ENCODE measurements at places on chromosomes 1 and 21.

DNA sequence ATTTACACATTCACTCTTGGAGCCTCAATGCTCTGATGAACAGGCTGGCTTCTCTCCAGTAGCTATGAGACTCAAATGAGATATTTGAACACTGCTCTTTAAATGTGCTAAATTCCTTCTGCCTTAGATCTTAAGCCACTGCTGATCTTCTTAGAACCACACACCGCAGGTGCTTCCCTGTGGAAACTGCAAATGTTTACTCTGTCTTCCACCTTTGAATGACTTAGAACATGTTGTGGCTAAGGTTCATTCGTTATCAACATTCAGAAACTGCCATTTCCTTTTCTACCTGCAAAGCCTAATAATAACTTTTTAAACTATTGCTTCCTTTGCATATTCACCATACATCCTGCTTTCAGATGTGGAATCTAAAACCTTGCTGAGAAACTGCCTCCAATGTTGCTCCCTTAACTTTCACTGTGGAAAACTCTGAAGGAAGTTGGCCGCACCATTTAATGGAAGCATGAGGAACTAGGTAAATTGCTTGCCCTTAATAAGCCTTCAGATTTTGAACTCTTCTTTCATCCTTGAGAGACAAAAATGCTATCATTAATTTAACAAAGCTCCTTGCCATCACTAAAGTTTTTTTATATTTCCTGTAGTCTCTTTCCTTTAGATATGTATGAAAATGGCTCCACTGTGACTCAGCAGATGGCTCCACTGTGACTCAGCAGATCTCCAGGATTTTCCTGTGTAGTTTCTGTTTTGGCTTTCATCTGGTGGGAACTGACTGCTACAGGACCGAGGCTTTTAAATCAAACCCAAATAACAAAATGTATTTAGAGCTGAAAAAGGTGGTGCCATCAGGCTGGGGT, 143.8 kb downstream of the TNFSF18 start:
- no peak for DNase-seq

DNA sequence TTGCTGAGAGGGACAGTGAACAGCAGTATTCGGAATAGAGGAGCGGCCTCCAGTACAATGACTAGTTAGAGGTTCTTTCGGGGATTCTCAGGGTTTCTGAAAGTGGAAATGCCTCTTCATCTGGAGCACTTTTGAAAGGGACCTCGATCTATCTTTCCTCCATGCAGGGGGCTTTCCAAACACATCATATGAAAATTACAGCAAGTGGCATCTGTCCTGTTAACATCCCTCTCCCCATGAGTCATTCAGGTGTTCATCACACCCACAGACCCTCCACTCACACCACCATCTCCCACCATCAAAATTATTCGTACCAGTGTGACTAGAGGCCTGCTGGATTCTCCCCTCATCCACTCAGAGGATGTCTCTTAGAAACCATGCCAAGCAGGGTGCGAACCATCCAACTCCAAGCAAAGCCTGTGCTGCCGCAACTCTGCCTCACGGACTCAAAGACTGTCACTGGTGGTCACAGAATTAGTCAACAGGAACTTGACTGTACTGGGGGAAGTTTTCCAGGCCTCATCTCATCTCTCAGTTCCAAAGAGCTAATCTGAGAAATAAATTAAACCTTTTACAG, 211.1 kb downstream of the MRPL39 start:
- peak; percentile 75 for DNase-seq

- no peak for DNase-seq
These were observed 112.9 kb upstream of the IPO9 start for GRCh38 chr1:201715801-201716741.

GRCh38 chr1:28306301-28306949, 22.4 kb upstream of the MED18 start:
- no peak for DNase-seq

DNA sequence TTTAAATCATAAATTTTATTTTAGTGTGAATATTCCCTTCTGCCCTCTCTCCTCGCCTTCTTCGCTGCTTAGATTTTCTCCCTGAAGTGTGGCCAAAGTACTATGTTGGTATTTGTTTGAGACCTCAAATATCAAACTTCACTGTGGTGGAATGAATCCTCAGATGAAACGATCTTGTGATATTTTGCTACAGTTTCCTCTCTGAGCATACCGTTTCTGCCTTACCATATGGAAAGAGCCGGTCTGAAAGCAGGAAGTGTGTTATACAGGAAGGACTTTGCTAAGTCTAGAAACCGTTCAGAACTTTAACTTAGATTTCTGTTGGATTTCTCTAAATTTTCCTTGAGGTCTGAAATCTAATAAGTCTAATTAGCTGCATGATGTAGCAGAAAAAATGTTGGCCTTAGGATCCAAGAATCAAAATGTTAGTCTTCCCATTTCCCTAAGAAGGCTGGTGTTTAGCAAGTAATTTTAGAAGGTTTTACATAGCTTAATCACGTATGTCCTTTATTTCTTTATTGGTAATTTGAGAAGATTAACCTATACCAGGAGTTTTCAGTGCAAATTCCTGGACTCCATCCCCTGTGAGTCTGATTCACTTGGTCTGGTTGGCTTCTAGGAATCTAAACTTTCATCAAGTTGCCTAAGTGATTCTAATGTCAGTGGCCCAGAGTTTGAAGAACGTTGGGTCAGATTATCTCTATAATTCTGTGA, 30.7 kb downstream of the SDCCAG8 start:
- no peak for DNase-seq

- no peak for DNase-seq
These were observed 89.7 kb downstream of the TNNI3K start for GRCh38 chr1:74324684-74325448.

DNA sequence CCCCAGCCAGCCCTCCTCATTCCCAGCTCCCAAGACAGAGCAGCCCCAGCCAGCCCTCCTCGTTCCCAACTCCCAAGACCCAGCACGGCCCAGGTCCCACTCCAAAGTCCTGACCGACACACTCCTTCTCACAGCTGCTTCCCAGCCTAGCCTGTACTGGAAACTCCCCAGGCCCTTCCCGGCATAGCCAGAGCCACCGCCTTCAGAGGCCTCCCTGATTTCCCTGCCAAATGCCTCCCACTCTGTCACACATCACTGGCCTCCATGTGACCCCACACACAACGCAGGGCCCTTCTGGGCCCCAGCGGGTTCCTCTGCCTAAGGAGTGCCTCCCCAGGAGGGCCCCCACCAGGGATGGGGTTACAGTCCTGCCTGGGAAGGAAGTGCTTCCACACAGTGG, 2.8 kb downstream of the UBE2J2 start:
- DNase-seq = no peak

DNA sequence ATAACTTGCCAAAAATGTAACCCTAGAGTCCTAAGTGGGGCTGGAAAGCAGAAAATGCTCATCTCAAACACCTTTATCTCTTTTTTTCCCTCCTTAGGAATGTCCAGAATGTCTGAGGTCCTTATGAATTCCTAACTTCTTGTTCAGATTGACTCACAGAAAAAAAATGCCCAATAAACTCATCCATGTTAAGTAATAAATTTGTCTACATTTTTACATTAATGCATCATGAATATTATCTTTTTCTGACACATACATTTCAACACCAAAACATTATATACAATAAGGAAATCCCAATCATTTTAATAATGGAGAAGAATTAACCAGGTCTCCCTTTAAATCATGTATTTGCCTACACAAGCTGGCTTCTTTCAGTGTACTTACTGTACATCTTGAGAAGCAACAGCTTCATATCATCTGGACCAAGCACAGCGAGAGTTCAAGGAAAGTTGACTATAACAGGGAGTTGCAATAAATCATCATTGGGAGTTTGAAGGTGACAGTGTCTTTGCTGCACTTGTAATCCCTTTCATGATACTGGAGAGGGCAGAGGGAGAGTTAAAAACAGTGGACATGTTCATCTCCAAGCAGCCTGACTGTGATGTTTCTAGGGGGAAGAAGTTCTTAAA, 565.2 kb downstream of the LTN1 start:
- no peak for DNase-seq

DNA sequence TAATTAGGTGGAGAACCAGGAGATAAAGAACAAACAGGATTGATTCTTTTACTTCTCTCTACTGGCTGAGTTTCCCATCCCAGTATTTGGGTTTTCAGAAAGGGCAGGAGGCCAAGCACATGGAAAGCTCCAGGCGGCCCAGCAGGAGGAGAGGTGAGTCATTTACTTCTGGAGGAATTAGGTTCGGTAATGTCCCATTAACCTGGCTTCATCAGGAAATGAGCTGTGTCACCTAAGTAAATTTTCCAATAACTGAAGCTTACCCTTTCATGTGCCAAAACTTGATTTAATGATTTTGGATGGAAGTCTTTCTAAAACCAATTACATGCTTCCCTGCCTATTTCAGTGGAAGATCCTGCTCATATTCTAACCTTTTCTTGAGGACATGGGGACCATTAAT, 257.6 kb upstream of the USP24 start:
- no peak for DNase-seq

DNA sequence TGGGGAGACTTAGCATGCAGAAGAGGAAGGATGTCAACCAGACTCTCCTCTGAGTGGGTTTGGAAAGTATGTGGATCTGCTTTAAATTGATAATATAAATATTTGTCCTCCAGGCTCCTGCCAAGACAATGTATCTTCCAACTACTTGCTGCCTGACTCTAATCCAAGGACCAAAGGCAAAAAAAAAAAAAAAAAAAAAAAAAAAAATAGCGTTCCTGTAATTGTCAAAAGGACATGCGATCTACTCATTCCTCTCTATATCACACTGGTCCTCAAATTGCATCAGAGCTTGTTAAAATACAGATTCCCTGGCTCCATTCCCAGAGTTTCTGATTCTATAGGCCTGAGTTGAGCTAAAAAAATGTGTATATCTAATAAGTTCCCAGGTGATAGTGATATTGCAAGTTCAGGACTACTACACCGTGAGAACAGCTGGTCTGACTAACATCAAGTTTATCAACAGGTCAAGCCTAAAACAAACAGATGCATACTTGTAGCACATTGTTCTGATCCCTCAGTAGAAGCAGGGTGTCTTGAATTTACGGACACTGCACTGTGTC, 141.3 kb downstream of the TNR start:
- no peak for DNase-seq

- DNase-seq = no peak
These were observed 368.7 kb upstream of the ADGRL2 start for GRCh38 chr1:81432059-81432458.

DNA sequence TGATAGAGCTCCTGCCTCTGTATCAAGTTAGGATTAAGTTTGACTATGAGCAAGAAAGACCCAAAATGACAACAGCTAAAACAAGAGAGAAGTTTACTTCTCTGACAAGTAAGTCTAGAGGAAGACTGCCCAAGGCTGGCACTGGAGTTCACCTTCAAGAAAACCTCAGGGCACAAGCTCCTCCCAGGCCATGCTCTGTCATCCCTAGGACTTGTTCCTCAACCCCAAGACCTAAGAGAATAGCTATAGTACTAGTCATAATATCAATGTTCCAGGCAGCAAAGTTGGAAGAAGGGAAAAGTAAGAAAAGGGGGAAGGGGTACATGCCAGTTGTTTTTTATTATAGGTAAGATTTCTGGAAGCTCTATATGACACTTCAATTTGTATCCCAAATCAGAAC, 26.4 kb upstream of the DARS2 start:
- DNase-seq = no peak

GRCh38 chr1:230517786-230518185, 91.7 kb upstream of the PGBD5 start:
- no peak for DNase-seq

GRCh38 chr1:187203257-187203656, 374.5 kb downstream of the PLA2G4A start:
- DNase-seq = no peak

GRCh38 chr21:41746744-41747006, 20.2 kb downstream of the RIPK4 start:
- DNase-seq = no peak

DNA sequence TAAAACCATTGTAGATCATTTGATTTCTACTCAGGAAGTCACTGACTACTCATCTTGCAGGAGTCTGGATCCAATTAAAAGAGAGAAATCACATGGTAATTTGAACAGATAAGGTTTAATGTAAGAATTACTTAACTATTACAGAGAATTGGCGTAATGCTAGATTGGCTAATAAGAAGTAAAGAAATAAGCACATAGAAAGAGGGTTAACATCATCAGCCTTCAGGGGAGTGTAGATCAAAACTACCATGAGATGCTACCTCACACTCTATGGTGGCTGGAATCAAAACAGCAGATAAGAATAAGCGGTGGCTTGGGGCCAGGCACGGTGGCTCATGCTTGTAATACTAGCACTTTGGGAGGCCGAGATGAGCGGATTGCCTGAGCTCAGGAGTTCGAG, 11.7 kb downstream of the ST3GAL3 start:
- no peak for DNase-seq

DNA sequence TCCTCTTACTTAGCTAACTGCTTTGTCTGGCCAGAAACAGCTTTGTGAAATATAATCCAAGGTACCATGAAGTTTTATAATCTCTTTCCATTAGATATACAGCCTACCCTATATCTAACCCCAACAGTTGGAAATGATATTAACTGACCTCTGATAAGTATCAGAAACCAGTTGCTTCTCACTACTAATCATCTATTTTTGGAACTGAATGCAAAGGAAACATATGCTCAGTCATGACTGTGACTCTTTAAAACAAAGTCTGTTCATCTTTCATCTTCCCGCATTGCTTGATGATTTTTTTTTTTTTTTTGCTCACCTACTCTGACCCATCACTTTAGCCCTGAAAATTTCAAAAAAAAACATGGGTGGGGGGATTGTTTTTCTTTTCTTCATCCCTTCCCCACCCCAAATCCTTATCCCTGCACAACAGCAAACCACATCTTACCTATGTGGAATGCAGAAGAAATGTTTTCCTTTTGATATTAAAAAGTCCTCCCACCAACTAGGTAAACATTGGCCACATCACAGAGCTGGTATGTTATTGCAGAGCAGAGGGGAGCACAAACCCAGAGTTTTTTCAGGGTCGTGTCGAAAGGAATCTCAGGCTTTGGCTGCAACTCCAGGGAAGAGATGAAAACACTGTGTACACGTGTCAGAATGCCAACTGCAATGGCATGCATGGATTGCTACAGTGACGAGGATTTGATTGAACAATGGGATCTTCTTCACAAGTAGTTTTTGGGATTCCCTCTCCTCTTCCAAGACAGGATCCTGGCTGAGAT, 137.3 kb downstream of the SLC30A10 start:
- no peak for DNase-seq

GRCh38 chr1:226610671-226611070, 62.1 kb downstream of the STUM start:
- no peak for DNase-seq

- no peak for DNase-seq
These were observed 654.6 kb downstream of the ADGRL2 start for GRCh38 chr1:82455342-82455741.

DNA sequence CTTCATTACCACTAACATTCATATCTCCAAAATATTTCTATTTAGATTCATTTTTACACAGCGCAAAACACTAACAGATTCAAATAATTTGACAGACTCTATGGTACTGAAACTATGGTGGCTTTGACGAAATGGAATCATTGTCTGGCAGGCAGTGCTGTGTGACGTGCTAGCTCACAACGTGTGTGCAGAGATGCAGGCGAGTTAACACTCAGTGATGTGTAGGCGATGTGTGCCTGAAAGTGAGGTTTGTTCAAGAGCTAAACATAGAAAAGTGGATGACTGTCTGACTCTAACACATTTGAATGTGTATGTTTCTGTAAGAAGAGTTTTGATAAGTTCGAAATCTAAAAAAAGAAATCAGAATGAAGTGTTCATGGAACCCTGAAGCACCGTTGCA, 97.7 kb downstream of the RYR2 start:
- no peak for DNase-seq

GRCh38 chr1:11982010-11982392, 1.8 kb downstream of the MFN2 start:
- DNase-seq = no peak

- DNase-seq = no peak
These were observed 22.1 kb downstream of the RIPPLY3 start for GRCh38 chr21:37028570-37028969.

- no peak for DNase-seq
These were observed 24.2 kb upstream of the PHGDH start for GRCh38 chr1:119687434-119688079.
